ENCODE measurements at places on chromosomes 4 and X.

- no peak for DNase-seq
Observed at GRCh38 chrX:139596068-139596467, 65.5 kb downstream of the F9 start.

GRCh38 chrX:13647709-13648212 lies 5.2 kb upstream of the TCEANC start:
- DNase-seq: no peak

DNA sequence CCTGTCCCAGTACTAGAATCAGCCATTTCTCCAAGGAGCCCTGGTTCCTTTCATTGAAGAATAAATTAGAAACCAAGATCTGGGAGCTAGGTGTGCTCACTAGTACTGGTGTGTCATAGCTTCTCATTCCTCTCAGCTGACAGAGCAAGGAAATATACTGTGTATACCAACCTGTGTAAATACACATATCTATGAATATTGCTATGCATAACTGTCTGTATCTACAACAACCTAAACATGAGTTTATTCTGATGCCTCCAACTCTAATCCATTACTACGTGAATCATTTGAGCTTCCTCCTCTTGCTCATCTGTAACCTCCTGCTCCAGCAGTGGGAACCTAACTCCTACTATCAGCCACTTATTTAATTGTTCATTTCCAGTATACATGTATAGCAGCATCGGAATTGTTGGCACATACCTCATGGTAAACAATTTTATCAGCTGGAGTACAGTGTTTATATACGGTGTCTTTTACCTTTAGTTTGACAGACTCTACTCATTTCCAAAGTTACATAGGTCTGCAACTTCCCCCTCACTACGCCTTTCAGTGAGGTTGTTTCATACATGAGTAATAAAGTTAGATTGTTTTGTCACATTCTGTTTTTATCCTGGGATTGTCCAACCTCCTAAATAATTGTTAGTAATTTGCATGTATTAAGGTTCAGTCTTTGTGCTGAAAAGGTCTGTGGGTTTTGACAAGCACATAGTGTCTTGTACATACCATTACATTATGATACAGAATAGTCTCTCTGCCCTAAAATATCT lies 7.1 kb upstream of the SCRG1 start:
- DNase-seq: no peak

DNA sequence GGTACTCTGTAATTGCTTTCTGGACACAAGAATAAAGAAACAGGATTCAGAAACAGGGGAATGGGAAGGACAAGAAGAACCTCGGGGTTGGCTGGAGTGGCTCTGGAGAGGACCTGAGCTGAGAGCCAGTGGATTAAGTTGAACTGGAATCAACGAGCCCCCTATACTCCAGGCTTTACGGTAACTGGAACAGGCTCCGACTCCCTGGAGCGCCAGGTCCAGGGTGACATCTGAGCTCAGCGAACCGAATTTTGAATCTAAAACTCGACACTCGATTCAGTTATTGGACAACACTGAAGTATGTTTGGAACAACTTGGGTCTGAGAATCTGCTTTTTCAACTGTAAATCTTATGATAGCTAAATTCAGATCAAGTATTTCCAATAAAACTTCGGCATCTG lies 23.9 kb downstream of the HMX1 start:
- DNase-seq: no peak

DNA sequence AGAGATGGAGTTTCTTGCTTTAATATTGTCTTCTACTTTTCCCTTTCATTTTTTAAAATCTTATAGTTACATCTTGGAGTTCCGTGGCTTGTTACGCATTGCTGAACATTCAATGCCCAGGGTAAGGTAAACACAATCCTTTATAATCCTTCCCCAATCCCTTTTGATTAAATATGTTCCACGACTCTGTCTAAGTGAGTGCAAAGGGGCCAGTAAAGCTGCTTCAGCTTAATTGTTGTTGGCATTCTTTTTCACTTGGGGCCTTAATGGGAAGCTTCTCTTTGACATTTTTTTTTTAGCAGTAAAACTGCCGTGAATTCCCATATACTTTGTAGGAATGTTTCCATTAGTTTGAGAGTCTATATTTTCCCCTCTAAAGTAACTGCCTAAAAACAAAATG lies 1028.1 kb downstream of the C4orf33 start:
- no peak for DNase-seq

- DNase-seq: no peak
Observed at GRCh38 chr4:5552451-5552850, 155.9 kb downstream of the EVC2 start.

GRCh38 chr4:176834531-176834930 lies 41.8 kb upstream of the VEGFC start:
- DNase-seq: no peak

DNA sequence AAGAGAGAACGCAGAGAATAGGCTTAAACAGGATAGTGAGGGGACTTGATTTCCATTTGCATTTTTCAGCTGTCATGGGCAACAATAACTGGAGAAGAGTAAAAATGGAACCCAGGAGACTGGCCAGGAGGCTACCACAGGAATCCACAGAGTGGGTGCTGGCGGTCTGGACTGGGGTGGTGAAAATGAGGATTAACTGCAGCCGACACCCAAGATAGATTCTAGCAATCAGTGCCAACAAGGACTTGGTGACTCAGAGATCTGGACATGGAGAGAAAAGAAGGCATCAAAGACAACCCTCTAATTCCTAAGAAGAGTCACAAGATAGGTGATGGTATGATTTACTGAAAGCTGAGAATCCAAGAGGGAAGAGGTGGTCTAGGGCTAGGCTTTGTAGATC lies 102.8 kb downstream of the ATP8A1 start:
- no peak for DNase-seq

DNA sequence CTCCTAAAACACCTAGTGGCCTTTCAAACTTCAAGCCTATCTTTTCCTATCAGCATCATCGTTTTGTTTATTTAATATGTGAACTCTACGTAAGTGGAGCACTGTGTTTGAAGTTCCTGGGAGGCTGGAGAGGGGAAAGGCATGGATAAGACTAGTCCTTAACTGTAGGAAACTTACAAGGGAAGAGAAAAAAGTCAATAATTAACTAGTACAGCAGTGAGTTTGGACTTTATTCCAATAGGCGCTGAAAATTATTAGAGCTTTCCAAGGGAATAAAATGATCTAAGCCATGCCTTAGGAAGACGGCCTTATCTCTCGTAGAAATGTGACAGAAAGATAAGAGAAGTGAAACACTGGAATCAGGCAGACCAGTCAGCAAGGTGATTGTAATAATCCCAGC lies 55.3 kb downstream of the AMOT start:
- no peak for DNase-seq

GRCh38 chr4:75895744-75896314 lies 6.4 kb downstream of the PPEF2 start:
- peak; percentile 41 for DNase-seq

- DNase-seq: no peak
Observed at GRCh38 chrX:57565198-57565597, 26.6 kb upstream of the ZXDB start.

GRCh38 chr4:56050625-56051024 lies 101.9 kb downstream of the CEP135 start:
- DNase-seq: no peak

GRCh38 chr4:88728146-88728545 lies 30.5 kb upstream of the NAP1L5 start:
- DNase-seq: no peak

DNA sequence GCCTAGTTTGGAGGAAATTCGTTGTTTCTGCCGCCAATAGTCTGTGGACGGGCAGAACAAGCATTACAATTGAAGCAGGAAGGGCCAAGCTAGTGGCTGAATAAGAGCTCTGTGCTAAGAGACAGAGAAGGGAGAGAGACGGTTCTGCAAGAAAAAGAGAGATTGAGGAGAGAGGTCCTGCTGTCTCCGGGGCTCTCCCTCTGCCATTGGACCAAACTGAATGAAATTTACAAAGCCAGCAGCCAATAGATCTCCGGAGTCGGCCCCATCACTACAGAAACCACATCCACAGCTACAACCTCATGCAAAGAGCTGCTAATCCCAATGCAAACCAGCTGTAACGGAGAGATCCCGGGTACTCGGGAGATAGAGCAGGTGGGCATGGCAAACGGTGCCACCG lies at the start of gene NLGN4X:
Gene NLGN4X, minus strand, starts transcription at position 148 of the 400 bp plus-strand sequence. CDS start 77,401 bp downstream, outside the sequence.
- no peak for DNase-seq

- peak; percentile 11 for DNase-seq
Observed at GRCh38 chr4:178395798-178396197, 953.6 kb upstream of the AGA start.

DNA sequence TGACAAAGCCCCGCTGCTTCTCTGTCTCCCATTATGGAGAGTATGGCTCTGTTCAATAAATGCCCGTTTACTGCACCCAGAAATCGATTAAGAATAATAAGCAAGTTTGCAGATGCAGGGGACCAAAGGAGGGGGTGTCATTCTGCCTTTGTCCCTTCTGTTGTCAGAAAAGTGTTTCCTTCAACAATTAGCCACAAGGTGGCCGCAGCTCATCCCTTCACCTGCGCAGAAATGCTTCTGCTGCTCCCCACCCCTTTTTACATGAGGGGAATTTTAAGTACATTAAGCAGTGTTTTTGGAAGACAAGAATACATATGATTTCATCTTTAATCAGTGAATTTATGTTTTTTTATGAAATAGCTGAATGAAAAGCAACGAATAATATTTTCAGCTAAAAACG lies 175.6 kb upstream of the ARX start:
- no peak for DNase-seq

DNA sequence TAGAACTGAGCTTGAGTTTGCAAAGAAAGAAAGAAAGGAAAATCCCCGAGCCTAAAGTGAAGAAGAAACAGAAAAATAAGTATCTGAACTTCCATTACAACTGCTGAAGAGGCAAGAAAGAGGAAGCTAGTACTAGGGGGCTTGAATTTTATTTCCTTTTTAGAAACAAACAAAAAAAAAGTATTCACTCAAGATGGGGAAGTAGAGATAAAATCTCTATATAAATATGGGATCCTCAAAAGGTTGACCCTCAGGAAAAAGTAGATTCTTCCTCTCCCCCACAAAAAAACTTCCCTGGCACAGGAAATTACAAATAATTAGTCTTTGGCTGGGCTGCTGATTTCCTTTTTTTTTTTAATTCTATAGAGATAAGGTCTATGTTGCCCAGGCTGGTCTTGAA lies 16.0 kb downstream of the LRBA start:
- DNase-seq: no peak

DNA sequence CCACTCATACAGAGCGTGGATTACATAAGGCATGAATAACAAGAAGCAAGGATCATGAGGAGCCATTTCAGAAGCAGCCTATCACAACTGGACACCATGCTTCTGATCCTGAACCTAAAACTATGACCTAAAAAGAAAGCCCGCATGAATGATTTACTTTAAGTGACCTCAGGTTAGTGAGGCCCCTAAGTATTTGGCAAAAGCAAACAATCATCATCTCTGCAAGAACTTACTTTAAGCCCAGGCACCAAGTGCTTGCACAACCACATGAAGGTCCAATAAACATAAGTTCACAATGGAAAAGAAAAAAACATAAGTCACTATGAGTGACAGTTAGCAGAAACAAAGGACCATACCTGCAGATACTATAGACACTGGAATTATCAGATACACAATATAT lies 7.9 kb upstream of the MBTPS2 start:
- no peak for DNase-seq

DNA sequence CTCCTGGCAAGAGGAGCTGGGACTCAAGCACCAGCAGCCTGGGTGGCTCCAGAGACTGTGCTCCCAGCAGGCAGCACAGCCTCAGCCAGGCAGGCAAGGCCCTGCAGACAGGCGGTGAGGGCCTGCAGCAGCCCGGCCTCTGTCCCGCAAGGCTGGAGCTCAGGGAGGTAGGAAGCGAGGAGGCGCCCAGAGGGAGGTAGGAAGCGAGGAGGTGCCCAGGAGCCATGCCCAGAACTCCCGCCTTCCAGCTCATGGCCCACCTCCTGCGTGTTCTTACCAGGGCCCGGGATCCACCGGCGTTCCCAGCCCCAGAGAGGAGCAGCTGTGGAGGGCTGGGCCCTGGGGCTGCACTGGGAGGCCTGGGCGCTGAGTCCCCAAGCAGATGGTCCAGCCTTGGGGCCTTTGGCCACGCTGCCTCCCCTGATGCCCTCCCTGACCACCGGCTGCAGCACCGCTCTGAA lies 133.1 kb downstream of the HMX1 start:
- DNase-seq: no peak

DNA sequence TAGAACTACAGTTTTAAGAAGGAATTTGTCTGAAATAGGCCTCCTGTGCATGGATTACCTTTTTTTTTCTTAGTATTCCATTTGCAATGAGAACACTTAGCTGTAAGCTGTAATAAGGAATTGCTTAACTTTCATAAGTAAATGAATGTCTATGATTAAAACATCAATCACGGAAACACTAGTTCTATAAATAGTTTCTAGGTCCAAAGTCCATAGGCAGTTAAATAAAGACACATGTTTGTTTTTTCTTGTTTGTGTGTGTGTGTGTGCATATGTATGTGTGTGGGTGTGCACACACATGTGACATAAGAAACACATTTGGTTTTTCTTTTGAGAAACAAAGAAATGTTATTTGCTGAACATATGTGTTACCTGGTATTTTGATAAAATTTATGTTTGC lies 11.2 kb downstream of the GPRIN3 start:
- DNase-seq: peak; percentile 36

DNA sequence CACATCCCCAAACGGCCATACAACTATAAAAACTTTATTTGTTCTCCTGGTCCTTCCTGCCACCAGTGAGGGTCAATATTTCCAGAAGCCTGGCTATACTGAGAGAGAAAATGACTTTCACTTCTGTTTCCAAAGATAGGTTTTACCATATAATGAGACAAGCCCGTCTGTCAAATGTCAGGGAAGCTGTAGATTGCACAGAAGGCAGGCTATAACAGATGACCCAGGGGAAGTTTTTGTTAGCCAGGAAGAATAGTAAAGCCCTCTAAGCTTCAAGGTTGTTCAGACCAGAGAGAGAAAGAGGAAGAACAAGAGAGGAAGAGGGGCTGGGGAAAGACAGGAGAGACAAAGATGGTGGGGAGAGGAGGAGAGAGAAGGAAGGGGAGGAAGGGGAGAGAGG lies 217.5 kb downstream of the GBA3 start:
- no peak for DNase-seq

- DNase-seq: no peak
Observed at GRCh38 chr4:58063404-58064160, 953.4 kb upstream of the IGFBP7 start.

DNA sequence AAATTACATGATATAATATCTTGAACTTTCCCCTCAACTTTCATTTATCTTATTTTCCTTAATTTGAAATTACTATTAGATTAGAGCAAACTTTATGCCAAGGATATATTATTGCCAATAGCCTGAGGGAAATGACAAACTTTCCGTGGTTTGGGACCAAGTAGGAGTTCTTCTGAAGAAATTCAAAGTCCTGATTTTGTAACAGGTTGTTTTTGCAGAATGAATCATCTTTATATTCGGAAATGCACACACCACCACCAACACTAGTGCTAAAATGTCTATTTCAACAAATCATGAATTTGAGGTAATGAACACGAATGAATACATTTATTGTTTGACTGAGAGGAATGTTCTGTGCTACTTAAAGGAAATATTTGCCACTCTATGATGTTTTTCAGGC lies 226.7 kb downstream of the GRIA2 start:
- DNase-seq: no peak

- no peak for DNase-seq
Observed at GRCh38 chr4:15833801-15834200, 55.7 kb downstream of the CD38 start.

- DNase-seq: no peak
Observed at GRCh38 chrX:119945481-119945880, 1.9 kb upstream of the NKAP start.

GRCh38 chr4:176789955-176790354 lies 2.8 kb downstream of the VEGFC start:
- peak; percentile 69 for DNase-seq

Measured in MM.1S (cell line).